ENCODE measurements at places on chromosomes 3 and 15.
A peak's percentile ranks its signal among the peaks of the same experiment; 100 is the strongest.

GRCh38 chr15:59557581-59557980 lies 54.0 kb upstream of the GCNT3 start:
- DNase-seq, result no peak

DNA sequence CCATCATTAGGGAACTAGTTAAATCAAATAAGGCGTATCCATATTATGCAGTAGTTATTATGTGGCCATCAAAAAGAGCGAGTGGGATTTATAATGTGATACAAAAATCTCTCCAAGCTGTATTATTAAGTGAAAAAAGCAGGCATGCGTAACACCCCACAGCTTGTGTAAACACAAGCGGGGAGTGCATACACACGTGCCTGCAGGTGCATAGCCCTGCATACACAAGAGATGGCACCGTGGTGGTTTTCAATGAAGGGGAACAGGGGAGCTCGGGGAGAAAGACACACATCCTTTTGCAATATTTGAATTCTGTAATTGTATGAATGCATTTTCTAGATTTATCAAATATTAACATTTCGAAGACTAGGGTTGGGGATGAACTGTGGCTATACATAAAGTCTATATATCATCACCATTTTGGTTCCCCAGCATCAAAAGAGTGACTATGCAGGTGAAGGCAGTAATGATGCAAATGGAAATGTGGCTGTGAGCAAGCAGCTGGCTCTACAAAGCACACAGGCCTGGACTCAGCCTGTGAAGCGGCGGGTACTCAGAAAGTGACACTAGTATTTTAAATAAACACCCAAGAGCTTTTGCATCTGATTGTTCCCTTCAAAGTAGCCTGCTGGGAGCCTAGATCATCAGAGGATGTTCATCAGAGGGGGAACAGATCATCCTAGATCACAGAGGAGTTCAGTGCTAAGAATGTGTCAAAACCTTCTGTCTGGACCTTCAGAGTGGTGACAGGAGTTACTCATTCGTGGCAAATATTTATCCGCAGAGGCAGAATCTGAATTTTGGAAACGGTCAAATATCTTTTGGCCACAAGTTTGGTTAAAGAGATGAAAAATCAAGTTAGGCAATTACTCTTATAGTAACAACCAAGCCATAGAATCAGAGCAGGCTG lies 9.4 kb upstream of the KIF7 start:
- DNase-seq, result no peak

DNA sequence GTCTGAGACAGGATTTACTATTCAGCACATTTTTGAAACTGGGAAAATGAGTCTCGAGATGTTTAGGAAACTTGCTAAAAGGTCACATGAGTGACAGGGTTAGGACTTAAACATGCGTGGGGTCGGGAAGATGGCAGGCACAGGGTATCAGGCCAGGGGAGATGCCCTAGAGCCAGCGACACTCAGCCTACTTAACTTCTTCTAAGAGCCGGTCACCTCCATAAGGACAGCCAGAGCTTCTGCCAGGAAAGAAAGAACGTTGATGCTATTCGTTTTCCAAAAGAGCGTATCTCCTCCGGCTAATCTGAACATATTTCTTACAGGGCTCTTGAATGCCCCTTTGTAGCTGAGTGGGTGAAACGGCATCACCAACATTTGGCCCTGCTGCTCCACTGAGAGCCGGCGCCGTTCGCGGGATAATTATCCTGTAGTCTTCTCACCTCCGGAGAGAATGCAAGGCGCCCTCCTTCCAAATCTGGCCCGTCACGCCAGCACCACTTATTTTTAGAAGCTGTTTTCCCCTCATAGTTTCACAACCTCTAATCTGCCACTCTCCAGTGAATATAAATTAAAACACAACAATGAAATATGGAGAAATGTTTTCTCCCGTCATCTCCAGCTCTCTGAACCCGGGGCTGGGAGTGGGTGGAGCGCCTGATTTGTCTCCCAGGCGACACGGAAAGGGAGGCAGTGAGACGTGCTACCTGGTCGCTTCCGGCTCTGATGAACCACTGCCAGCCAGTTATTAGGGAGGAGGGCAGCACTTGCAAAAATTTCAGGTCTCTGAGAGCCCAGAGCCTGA lies 58.5 kb downstream of the LIPC start:
- peak; percentile 15 for DNase-seq

DNA sequence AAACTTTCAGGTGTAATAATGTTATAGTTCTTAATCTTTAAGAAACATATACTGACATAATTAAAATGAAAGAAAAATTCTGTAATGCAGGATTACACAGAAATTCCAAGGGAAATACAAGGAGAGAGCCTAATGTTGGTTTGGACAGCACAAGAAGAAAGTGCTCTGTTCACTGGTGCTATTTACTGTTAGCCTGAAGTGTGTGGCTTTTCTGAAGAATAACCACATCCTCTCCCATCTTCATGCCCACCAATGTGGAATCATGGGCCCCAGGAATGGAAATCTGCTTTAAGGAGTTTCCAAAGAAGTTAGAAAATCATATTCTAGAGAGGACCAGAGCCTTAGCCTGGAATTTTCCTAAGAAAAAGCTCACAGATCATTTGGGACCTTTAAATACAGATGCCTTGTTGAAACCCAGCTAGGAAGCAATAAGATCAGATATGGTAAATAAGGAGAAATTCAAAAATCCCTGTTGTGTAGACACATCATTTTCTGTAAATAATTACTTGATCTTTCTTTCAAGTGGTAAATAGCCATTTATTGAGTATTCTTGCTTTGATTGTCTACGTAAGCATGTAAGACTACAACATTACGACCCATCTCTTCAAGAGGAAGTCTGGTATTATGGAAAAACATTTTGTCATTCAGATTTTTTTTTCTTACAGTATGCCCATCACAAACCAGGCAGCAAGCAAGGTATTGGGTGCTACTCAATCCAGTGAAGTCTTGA lies 10.3 kb upstream of the USP50 start:
- no peak for DNase-seq

GRCh38 chr3:8456412-8456811 lies 45.2 kb upstream of the LMCD1 start:
- no peak for DNase-seq

DNA sequence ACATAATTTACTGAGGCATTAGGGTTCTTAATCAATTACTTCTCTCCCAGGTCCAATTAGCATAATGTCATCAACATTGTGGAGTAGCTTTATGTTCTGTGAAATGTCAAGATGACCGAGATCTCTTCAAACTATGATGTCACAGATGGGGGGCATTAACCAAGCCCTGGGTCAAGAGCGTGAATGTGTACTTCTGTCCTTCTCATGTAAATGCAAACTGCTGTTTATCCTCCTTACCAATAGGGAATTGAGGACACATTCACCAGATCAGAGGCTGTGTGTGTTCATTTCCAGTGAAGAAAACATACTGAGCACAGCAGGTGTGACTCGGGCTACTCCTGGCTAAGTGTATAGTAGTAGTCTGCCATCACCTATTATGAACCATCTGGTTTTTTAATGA lies 177.9 kb downstream of the MINAR1 start:
- DNase-seq, result no peak

DNA sequence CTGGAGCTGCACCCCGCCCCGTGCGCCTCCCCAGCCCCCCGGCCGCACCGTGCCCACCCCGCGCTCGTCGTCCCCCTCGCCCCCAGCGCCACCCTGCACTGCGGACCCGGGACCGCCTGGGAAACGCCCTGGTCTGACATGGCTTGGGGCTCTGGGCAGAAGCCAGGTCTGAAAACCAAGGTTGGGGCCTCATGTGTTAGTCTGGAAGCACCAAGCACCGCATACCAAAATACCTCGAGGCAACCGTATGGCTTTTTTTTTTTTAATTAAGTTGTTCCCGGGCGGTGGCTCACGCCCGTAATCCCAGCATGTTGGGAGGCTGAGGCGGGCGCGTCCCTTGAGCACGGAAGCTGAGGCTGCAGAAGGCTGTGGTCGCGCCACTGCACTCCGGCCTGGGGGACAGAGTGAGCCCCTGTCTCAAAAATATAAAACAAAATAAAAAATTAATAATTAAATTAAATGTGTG lies 91.5 kb upstream of the CHD2 start:
- peak; percentile 51 for DNase-seq

DNA sequence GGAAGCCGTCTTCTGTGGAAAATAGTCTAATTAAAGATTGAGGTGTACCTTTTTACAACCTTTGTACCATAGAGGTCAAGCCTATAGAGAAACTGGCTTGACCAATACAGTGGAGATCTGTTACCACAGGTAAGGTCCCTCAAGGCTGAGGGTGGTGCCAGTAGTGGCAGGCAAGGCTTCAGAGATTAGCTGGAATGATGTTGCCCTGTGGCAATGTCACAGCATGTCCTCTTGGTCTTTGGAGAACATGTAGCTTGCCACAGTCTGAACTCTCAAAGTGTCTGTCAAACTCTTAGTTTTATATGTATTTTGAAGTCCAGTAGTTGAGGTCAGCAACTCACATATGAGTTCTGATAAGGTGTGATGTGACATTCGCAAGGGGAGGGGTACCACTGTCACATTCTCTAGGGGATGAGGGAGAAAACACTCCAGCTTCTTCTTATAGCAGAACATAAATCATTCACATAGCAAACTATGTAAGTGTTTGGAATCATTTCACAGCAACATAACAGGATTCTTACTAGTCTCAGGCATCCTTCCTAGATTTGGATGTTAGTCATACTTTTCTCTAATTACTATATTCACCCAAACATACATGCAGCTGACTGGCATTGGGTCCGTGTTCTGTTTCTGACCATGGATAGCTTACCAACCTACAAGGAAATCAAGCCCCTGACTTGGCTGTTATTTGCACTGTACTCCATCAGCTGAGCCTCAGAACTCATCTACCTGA lies 173.6 kb downstream of the UBE2E2 start:
- DNase-seq, result no peak

GRCh38 chr15:62756995-62757360 lies 285.6 kb upstream of the TPM1 start:
- no peak for DNase-seq

DNA sequence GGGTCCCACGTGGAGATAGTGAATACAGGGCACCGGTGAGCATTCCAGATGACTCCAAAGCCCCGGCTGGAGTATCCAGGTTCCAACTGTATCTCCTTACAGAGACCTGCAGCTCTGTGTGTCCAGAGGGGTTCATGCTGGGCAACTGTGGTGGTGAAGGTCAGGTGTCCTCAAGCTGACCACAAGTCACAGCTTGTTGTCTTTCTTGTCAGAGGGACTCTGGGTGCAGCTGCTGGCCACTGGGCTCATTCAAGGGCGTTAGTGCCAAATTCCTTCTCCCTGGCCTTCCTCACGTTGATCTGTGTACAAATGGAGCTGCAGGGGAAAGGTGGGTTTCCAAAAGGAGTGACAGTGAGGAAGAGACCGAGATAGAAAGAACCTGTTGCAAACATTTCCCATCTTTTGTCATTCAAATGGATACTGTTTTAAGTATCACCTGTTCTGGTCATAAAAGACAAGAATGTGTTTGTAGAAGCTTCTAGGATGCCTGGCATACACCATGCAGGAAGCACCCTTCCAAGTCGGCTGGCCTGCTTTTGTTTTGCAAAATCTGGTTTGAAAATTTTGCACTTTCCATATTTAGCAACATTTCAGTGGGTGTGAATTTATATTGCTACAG lies 52.5 kb downstream of the CEMIP start:
- DNase-seq, result no peak

GRCh38 chr3:158094235-158095110 lies 11.7 kb downstream of the SHOX2 start:
- DNase-seq, result no peak

DNA sequence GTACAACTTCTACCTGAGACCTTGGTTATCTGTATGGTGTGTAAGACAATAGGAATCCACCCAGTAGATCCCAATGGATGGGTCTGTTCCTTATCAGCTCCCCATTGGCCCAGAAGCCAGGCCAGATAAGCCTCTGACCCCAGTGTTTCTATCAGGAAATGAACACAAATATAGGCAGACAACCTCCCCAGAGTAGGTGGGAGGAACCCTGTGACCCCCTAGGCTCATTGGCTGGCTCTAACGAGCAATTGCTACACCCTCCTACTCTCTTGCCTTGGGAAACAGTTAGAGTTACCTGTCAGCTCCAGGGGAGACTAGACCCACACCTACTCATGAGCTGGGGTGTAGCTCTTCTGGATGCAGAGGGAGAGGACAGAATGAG lies 299.9 kb downstream of the UACA start:
- no peak for DNase-seq

DNA sequence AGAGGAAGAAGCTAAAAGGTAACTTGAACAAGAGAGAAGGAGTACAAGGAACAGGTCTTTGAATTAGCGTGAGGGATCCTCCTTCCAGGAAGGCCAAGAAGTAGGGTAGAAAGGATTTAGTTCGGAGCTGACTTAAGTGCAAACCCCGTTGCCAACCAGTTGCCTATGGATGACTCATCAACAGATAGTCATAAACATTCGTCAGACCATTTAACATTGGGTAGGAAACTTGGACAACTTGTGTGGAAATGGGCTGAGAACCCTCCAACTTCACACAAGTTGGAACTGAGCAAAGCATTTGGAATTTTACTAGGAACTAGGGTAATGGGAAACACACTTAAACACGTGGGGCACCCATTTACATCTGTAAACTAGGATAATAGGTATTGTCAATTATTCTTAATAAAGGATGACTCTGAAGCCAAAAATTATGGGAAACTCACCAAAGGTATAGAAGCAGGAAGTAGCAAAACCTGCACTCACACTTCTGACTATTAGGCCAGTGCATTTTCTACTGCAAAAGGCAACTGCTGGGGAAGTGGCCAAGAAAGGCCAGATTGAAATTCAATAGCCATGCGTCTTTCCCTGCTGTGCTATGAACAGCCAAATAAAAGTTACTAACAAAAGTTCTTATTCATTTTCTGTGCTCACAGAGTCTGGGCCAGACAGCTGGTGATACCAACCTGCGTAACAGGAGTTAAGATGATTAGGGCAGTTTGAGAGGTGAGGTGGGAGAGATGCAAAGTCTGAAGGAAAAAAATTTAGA lies 174.5 kb upstream of the TMC3 start:
- no peak for DNase-seq

DNA sequence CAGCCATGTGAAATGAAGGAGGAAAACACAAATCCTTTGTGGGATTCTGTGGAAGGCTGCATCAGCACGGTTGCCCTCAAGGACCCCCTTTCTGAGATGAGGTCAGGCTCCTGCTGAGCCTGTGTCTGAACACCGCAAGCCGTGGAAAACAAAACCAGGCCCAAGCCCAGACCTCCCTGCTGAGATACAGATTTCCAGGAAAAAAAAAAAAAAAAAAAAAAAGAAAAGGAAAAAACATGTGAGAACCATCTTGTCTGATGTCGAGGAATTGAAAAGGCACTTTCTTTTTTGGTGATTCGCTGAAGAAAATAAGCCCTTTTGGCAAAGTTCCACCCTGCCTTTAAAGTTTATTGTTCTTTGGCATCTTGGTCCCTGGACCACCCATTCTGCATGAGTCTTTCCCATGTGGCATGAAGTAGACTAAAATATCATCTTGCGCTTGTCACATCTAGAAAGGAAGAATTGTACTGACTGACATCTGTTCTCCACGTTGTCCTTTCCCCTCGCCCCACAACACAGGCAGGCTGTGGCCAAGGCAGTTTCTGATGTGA lies 117.6 kb downstream of the CHST2 start:
- no peak for DNase-seq

- peak; percentile 77 for DNase-seq
Observed at GRCh38 chr3:13040361-13041074, 32.7 kb downstream of the IQSEC1 start.

Measured in suppressor macrophage treated with lipopolysaccharide for 4 hours (primary cell).